ENCODE measurements at places on chromosomes 2 and 18.

- no peak for DNase-seq
These were observed at the start of gene TACR1 for GRCh38 chr2:75199428-75200011. Gene TACR1 (minus strand): TSS chr2:75199520. CDS start chr2:75198934, 586 bp downstream.

DNA sequence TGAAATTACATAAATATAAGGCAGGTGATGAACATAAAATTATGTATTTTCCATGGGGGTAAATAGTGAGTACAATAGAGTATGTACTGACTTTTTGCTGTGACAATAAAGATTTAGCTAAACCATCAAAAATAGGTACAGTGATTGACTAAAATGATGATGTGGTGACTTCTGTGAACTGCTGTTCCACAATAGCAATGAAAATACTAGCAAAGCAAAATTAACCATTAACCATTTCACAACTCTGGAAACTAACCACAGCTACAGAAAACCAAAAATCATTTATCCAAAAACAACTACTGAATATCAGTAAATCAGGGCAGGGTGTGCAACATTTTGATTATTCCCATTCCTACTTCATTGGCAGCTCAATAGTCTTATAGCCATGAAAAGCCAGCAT is 161.4 kb upstream of the GYPC start:
- no peak for DNase-seq

DNA sequence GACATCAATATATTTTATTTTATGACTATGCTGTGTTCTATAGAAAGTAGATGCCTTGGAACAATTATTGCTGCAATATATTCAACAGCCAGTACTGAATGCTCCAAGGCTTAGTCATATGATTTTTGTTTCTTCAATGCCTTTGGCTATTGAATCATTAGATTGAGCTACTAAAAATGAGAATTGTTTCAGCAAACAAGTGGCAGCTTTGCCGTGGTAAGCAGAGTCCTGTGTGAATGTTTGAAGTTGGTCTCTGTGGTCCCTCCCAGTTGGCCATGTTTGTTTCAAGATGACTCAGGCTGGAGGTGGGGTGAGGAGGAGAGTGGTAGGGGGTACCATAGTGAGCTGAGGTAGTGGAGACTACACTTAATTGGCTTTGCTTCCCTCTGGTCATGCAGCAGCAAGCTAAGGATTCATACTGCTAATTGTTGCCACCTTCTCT is 198.6 kb upstream of the EPAS1 start:
- no peak for DNase-seq

DNA sequence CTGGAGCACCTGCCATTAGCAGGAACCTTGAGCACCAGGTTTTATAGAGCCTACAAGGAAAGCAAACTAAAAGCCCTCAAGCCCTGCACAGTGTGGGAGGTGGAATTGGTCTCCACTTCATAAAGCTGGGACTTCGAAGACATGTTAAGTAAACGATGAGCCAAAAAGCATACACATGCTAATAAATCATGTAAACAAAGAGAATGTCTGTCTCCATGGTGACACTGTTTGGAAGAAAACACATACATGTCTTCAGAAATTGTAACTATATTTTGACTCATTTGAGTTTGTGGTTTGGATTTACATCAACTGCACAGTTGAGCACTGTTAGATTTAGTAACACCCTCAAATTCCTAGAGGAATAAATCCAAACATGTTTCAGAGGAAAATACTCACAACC is 978.5 kb upstream of the LRRTM1 start:
- DNase-seq: no peak

- no peak for DNase-seq
These were observed 133.2 kb upstream of the ID2 start for GRCh38 chr2:8548619-8549150.

DNA sequence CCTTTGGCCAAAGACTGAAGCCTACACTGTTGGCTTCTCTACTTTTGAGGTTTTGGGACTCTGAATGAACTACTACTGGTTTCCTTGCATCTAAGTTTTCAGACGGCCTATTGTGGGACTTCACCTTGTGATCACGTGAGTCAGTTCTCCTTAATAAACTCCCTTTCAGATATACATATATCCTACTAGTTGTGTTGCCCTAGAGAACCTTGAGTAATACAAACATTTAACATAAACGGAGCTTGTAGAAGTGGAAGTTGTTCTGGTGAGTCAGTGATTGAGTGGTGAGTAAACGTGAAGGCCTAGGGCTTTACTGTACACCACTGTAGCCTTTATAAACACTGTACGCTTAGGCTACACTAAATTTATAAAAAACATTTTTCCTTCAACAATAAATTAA is 107.2 kb upstream of the CDH2 start:
- no peak for DNase-seq

DNA sequence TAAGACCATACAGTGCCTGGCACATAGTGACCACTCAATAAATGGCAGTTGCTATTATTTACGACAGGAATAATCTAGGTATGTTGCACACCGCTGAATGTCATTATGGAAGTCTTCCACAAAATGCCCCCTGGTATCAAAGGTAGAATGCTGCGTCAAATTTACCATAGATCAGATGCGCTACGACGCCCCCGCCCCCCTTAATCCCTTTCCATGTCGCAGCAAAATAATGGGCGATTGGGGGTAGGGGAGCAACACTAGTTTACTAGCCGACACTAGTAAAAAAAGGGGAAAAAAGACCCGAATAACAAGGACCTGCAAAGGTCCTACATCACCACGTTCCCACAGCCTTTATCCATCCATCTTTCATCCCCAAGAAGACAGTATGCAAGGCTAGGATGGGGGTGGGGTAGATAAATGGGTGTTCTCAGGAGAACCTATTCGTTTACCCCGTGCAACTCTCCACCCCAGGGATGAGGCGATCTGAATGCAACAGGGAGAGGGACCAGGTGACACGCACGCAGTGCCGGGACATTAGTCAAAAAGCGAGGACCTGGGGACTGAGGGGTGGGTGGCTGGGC is 455 bp downstream of the PREPL start:
- no peak for DNase-seq

GRCh38 chr18:48228301-48228715 is 180.9 kb downstream of the ZBTB7C start:
- no peak for DNase-seq

DNA sequence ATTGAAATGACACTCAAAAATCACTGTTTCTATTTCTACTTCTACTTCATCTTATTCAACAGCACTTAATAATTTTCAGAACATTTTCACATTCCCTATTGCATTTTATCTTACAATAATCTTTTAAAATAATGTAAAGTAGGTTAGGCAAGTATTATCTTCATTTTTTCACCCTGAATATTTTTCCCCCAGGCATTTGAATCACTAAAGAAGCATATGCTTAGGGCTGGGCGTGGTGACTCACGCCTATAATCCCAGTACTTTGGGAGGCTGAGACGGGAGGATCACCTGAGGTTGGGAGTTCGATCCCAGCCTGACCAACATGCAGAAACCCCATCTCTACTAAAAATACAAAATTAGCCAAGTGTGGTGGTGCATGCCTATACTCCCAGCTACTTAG is 6.7 kb downstream of the WDCP start:
- no peak for DNase-seq

- DNase-seq: no peak
These were observed 186.1 kb downstream of the ETAA1 start for GRCh38 chr2:67583185-67583584.

DNA sequence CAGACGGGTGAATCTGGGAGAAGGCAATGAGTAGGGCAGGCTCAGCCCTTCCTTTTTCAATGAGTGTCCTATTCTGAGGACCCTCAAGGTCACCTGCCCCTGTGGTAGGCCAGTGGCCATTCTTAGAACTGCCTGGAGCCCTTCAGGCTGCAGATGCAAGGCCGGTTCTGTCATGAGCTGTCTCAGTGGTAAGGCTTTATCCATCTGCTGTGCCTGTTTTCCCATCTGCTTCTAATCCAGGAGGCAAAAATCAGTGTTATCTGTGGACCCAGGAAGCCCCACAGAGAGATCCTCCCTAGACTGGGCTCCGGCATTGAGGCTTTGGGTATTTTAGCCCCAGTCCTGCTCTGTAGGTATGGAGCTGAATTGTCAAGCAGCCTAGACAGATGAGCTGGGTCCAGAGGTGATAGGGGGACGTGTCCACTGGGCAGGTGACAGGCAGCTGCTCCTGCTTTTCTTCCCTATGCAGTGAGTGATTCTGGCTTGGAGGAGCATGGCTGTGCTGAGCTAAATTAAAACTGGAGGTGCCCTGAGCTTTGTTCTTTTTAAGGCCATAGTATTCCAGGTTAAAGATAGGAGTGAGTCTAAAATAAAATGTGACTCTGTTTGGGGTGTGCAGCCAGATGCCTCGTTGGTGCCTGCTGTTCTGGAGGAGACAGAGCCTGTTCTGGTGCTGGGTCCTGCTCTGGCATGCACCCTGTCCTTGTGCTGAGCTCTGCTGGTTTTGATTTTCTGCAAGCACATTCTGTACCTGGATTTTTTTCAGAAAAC is 92.5 kb downstream of the FHOD3 start:
- DNase-seq: no peak

- DNase-seq: no peak
These were observed 1.7 kb downstream of the LYPD1 start for GRCh38 chr2:132668189-132668823.

DNA sequence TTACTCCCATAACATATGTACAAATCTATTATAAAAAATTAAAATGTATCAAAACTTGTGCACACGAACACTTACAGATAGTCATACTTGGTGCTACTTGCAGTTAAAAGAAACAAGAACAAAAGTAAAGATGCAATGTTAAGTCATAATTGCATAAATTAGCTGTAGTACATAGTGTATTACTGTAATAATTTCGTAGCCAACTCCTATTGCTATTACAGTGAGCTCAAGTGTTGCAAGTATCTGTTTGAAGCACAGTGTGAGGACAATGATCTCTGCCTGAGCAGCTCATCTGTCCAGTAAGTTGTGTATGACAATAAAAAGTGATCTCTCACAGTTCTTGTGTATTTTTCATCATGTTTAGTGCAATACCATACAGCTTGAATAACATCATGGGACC is 7.5 kb upstream of the SERPINB13 start:
- no peak for DNase-seq

- no peak for DNase-seq
These were observed 91.5 kb downstream of the CCBE1 start for GRCh38 chr18:59605633-59606192.

DNA sequence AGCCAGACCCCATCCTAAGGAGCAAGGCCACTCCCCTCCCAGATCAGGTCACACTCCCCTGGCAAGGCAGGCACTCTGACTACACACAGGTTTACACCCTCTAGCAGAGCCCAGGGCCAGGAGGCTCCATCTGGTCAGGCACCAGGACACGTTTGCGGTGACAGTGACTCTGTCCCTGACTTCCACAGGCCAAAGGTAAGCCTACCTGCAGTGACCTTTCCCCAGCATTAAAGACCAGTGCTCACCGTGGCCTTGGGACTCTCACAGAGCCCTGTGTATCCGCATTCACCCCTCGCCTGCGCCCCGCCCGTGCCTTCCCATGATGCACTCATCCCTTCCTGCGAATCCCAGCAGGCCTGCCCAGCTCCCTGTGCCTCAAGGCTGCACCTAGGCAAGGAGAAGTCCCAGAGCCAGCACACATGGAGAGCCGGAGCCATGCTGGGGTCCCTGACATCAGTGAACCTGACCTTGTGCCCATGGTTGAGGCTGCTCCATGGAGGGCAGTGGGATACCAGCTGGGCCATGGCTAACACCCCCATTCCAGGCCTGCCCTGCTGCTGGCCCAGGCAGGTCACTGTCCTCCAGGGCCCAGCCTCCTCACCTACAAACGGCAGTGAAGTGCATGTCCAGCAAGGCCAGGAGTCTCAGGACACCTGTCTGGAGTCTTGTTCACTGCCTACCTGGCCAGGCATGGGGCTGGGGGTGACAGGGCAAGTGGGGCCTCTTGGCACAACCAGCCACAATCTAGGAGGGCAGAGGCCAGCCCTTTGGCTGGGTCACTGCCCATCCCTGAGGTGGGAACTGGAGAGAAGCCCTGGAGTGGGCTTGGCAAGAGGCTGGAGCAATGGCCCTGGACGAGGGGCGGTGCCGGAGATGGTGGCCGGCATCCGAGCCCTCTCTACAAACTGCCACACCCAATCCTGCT is 3.0 kb downstream of the NEURL3 start:
- DNase-seq: no peak

DNA sequence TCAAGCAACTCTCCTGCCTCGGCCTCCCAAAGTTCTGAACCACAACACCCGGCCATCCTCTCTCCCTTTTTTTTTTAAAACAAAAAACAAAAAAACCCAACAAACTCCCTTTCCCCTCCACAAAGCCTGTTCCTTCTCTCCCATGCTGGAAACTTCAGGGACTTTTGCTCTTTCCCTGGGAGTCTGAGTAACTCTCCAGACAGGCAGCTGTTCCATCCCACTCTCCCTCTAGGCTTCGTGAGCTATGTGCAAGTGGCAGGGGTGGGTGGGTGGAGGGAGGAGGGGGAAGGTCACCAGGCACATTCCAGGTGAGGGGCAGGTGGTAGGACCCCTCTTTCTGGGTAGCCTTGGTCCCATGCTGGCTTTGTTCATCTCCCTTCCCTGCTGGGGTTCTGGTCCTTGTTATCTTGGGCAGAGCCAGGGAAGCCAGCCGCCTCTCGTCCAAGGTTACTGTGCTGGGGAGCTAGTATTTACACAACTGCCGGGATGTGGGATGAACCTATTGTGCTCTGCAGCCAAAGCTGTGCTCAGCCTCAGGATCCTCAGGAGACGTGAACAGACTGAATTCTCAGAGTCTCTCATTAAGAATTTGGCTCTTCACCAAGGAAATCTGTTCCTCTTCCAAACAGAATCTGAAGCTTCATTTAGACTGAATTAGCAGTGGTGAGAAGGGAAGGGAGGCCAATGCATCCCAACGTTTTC is 106.9 kb downstream of the LIPG start:
- no peak for DNase-seq
